GM12878 (cell line): ENCODE measurements at places on chromosomes 2 and 18.

- 0 out of 2 replicates have a peak, but pooled peaks cover 3% of the 10 kb centered on the region for H3K36me3 ChIP-seq
- H3K27me3 ChIP-seq: no peaks in the 10 kb centered on the region
- H3K27ac ChIP-seq: no peak overlapping the region
- DNase-seq: no peak
- H3K4me3 ChIP-seq: no peak overlapping the region
Measured at GRCh38 chr18:31830686-31831085, 70.0 kb upstream of the SLC25A52 start.

DNA sequence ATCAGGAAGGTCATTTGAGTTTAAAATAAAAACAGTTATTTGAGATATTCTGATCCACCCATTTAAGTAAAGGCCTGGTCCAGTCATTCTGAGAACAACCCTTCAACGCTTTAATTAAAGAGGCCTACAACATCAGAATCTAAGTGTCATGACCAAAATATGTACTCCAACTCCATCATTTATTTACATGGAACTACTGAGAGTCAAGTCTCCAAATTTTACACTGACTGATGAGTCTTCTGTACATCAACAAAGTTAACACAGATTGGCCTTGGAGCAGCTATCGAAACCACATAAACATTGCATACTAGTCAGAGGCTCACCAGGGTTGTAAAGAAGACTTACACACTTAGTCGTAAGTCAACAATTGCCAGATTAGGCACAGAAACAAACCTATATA, 37.1 kb downstream of the PIEZO2 start:
- DNase-seq: no peak
- H3K27me3 ChIP-seq: no peaks in the 10 kb centered on the region
- H3K27ac ChIP-seq: no peak overlapping the region
- no peaks in the 10 kb centered on the region; the same call in 1 of the 2 replicates for H3K4me1 ChIP-seq

GRCh38 chr2:180564051-180564450, 416.4 kb upstream of the UBE2E3 start:
- H3K36me3 ChIP-seq: no peaks in the 10 kb centered on the region
- no peaks in the 10 kb centered on the region for H3K27me3 ChIP-seq
- no peak overlapping the region for H3K4me3 ChIP-seq
- H3K4me1 ChIP-seq: no peaks in the 10 kb centered on the region
- no peak overlapping the region for H3K27ac ChIP-seq

DNA sequence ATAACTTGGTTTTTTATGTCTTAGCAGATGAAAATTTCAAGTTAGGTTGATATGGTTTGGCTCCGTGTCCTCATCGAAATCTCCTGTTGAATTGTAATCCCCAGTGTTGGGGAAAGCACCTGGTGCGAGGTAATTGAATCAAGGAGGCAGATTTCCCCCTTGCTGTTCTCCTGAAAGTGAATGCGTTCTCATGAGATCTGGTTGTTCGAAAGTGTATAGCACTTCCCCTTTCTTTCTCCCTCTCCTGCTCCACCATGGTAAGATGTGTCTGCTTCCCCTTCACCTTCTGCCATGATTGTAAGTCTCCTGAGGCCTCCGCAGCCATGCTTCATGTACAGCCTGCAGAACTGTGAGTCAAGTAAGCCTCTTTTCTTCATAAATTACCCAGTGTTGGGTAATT, 242.1 kb upstream of the TNP1 start:
- no peaks in the 10 kb centered on the region; the same call in 1 of the 2 replicates for H3K4me1 ChIP-seq
- peak; percentile 40 for DNase-seq
- H3K27me3 ChIP-seq: no peaks in the 10 kb centered on the region
- H3K4me3 ChIP-seq: no peak overlapping the region

DNA sequence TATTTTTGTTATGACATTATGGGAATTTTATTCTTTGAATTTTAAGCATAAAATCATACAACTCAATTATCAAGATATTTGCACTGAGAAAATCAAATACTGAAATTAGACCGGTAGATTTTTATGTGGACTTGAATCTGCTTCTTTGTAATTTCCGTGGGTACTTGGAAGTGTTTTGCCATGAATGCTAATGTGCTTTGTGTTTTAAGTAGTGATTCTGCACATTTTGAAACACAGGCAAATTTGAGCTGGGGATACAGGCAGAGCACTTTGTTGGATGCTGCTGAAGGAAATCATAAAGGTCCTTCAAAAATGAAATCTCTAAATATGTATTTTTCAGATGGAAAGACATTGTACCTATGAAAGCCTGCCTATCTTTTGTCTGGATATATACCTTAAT, 446.3 kb upstream of the POU3F3 start:
- H3K4me1 ChIP-seq: no peaks in the 10 kb centered on the region
- no peak overlapping the region for H3K27ac ChIP-seq
- H3K27me3 ChIP-seq: no peaks in the 10 kb centered on the region

DNA sequence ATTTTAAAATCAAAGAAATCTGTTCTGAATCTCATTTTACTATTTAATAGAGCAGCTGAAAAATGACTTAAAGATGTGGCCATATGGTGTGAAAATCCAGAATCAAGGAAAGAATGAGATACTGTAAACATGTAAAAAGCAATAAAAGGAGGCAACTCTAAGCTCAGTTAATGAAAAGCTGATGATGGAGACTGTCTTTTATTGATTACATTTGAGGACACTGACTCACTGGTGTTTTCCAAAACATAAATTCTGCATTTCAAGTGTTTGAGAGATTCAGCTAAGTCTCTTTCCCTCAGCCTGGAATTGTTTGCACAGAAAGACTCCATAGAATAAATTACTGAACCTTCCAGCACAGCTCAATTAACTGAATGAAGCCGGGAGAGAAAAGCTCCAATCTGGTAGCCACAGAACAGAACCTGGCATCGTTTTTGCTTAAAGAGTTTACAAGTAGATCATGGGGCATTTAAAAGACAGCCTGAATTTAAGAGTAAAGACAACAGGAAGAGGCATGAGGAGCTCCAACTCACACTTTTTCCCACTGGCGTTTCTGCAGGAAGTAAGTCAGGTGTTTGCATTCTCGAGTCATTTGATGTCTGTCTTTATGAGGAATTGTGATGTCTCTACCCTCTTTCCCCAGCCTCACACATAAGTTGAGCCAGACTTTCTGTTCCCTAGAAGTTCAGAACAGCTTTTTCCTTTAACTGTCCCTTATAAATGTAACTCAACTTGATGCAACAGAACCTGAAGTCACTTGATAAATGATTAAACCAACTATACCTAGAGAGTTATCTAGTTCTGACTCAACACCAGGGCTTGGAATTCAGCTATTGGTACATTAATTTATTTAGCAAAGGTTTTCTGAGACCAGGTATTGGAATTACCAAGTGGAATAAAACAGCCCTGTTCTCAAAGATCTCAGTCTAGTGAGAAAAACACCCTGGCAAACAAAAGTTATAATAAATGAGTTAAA, 53.3 kb downstream of the FTCDNL1 start:
- H3K4me3 ChIP-seq: no peak overlapping the region
- no peak for DNase-seq
- H3K4me1 ChIP-seq: no peaks in the 10 kb centered on the region
- H3K27me3 ChIP-seq: no peaks in the 10 kb centered on the region

GRCh38 chr2:226117510-226118065, 682.0 kb downstream of the IRS1 start:
- H3K4me3 ChIP-seq: no peak overlapping the region
- H3K27ac ChIP-seq: no peak overlapping the region
- no peaks in the 10 kb centered on the region for H3K27me3 ChIP-seq
- H3K4me1 ChIP-seq: no peaks in the 10 kb centered on the region
- H3K36me3 ChIP-seq: no peaks in the 10 kb centered on the region
- no peak for DNase-seq

DNA sequence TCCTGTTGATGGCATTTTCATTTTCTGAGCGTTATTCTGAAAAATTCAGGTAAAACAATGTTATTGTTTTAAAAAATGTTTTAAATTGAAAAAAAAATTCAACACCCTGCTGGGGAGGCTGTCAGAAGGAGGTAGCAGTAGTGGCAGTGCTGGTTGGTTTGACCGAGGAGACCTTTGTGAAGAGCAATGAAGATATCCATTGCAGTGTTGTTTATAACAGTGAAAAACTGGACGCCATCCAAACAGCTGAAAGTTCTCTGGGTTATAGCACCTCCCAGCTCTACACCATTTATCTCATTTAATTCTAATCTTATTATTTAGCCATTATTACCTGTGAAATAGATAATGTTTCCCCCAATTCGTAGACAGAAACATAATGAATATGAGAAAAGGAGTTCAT, 12.6 kb upstream of the ITM2C start:
- peaks cover 5% of the 10 kb centered on the region; the same call in 1 of the 2 replicates for H3K4me1 ChIP-seq
- no peaks in the 10 kb centered on the region for H3K27me3 ChIP-seq
- no peak overlapping the region for H3K27ac ChIP-seq

GRCh38 chr18:61975526-61976326, 82.9 kb upstream of the RNF152 start:
- H3K27ac ChIP-seq: no peak overlapping the region
- no peak for DNase-seq
- 0 out of 2 replicates have a peak, but pooled peaks cover 3% of the 10 kb centered on the region for H3K4me1 ChIP-seq
- no peaks in the 10 kb centered on the region for H3K27me3 ChIP-seq
- H3K36me3 ChIP-seq: no peaks in the 10 kb centered on the region

- DNase-seq: no peak
- peaks cover 4% of the 10 kb centered on the region; the same call in 1 of the 2 replicates for H3K36me3 ChIP-seq
- no peak overlapping the region for H3K4me3 ChIP-seq
- H3K27ac ChIP-seq: no peak overlapping the region
- no peaks in the 10 kb centered on the region for H3K27me3 ChIP-seq
- H3K4me1 ChIP-seq: no peaks in the 10 kb centered on the region
Measured at GRCh38 chr2:127528487-127528886, 2.2 kb upstream of the IWS1 start.

GRCh38 chr2:237091779-237092436, 6.2 kb downstream of the COPS8 start:
- H3K4me1 ChIP-seq: no peaks in the 10 kb centered on the region
- no peak overlapping the region for H3K4me3 ChIP-seq
- DNase-seq: no peak
- H3K27ac ChIP-seq: no peak overlapping the region
- H3K36me3 ChIP-seq: peaks cover 2% of the 10 kb centered on the region
